Activated naive CD8-positive, alpha-beta T cell treated with anti-CD3 and anti-CD28 coated beads, Interleukin-2, amount 10 ng/mL, durations not matched to agents 7 days and 5 days (primary cell): ENCODE measurements at places on chromosomes 1 and 21. TPM values are rescaled to one million over a fixed set of nuclear protein-coding genes. Genes with fewer than 3 reads are reported as not detected.

- no peak overlapping the region for H3K4me3 ChIP-seq
- no peaks in the 10 kb centered on the region for H3K36me3 ChIP-seq
- no peak for DNase-seq
- no peaks in the 10 kb centered on the region for H3K4me1 ChIP-seq
These were observed 95.0 kb downstream of the SGIP1 start for GRCh38 chr1:66628926-66629325.

The CLDN17 gene
- not detected for total RNA-seq

The GPR161 gene
- 0.20 TPM for total RNA-seq

GRCh38 chr1:164735315-164736052, 176.5 kb downstream of the PBX1 start:
- no peak for DNase-seq
- no peak overlapping the region for H3K4me3 ChIP-seq
- no peak overlapping the region for H3K27ac ChIP-seq

The PRXL2B gene
- total RNA-seq: 37.3 TPM

DNA sequence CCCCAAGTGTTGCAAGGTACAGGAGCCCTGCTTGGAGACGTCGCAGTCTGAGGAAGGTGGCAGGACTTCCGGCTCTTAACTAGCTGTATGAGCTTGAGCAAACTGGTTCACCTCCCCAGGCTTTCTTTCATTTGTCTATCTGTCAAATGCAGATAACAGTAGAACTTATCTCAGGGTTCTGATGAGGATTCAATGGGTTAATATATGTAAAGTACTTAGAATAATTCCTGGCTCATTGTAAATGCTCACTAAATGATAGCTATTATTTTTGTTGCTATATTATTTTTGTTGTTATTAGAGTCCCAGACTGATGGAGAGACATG, 108.5 kb upstream of the IPO9 start:
- H3K36me3 ChIP-seq: no peaks in the 10 kb centered on the region
- H3K27ac ChIP-seq: no peak overlapping the region
- no peak for DNase-seq
- peaks cover 2% of the 10 kb centered on the region for H3K4me1 ChIP-seq

DNA sequence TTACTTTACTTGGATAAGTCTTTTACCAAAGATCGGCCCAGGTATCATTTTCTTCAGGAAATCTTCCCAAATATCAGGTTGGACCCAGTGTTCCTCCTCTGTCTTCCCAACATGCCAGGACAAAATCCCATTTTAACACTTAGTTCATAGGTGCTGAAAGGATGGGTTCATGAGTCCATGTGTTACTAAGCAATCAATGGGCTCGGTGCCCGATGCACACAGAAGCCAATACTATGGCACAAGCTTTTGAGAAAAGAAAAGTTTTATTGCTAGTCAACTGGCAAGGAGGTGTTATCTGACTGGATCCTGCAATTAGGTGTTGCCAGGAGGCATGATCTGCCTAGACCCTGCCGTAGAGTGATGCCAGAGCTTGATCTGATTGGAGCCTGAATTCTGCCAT, 133.3 kb upstream of the SLC44A3 start:
- H3K36me3 ChIP-seq: no peaks in the 10 kb centered on the region
- H3K4me3 ChIP-seq: no peak overlapping the region
- H3K27me3 ChIP-seq: peaks cover 24% of the 10 kb centered on the region
- no peaks in the 10 kb centered on the region for H3K4me1 ChIP-seq

DNA sequence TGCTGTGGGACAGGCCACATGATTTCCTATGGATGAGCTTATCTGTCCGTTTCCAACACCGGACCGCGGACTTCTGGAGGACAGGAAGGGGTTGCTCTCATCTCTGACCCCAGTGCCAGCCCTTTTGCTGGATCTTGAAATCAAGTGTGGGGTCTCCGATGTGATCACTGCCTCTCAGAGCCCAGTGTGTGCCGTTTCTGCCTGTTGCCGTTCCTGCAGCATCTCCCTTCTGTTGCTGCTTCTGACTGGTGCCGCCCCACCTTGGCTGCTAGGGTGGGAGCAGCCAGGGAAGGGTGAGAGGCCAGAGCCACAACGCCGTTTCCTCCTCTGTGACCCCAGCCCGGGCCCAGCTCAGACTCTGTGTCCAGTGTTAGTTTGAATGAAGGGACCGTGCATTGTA, 67.3 kb upstream of the WNT4 start:
- no peak overlapping the region for H3K27ac ChIP-seq
- no peak overlapping the region for H3K4me3 ChIP-seq
- no peaks in the 10 kb centered on the region for H3K36me3 ChIP-seq
- no peak for DNase-seq
- no peaks in the 10 kb centered on the region for H3K4me1 ChIP-seq
- peaks cover 59% of the 10 kb centered on the region for H3K27me3 ChIP-seq

- peak overlapping the region; percentile 88 for H3K27ac ChIP-seq
- peaks cover 59% of the 10 kb centered on the region for H3K4me1 ChIP-seq
- H3K4me3 ChIP-seq: peak overlapping the region; percentile 71
- peak; percentile 86 for DNase-seq
- no peaks in the 10 kb centered on the region for H3K27me3 ChIP-seq
- peaks cover 8% of the 10 kb centered on the region for H3K36me3 ChIP-seq
These were observed 165.3 kb downstream of the TOMM20 start for GRCh38 chr1:234963180-234963903.

- H3K4me1 ChIP-seq: peaks cover 2% of the 10 kb centered on the region
- H3K4me3 ChIP-seq: no peak overlapping the region
- no peak for DNase-seq
- no peaks in the 10 kb centered on the region for H3K27me3 ChIP-seq
- peaks cover 27% of the 10 kb centered on the region for H3K36me3 ChIP-seq
These were observed 19.1 kb downstream of the MRPL37 start for GRCh38 chr1:54218883-54219687.

GRCh38 chr1:9690440-9691107, 39.0 kb downstream of the PIK3CD start:
- H3K27ac ChIP-seq: peak overlapping the region; percentile 83
- no peaks in the 10 kb centered on the region for H3K27me3 ChIP-seq
- no peak for DNase-seq
- peak overlapping the region; percentile 95 for H3K4me3 ChIP-seq

DNA sequence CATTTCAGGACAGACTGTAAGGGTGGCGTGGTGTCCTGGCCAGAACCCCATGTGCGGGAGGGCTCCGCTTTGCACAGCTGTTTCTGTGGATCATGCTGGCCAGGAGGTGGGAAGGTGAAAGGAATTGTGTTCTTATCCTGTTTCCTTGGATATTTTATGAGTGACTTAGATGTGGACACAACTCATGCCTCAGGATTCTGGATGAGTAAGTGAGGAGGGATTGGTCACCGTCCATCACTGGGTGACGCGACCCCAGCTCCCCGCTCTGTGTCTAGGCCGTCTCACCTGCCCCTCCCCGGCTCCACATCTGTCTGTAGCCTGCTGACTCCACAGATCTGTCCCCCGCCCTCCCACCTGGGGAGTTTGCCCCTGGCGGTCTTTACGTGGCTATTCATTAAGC, 48.8 kb downstream of the PIK3CD start:
- H3K4me1 ChIP-seq: peaks cover 48% of the 10 kb centered on the region
- DNase-seq: no peak
- H3K27ac ChIP-seq: peak overlapping the region; percentile 15
- H3K27me3 ChIP-seq: no peaks in the 10 kb centered on the region
- no peak overlapping the region for H3K4me3 ChIP-seq

The PLPP3 gene
- 0.50 TPM for total RNA-seq

The LRRC53 gene
- total RNA-seq: not detected

The TENT5C gene
- total RNA-seq: 18.8 TPM

GRCh38 chr1:21921100-21921875, 15.8 kb downstream of the HSPG2 start:
- DNase-seq: no peak
- H3K4me1 ChIP-seq: no peaks in the 10 kb centered on the region
- H3K36me3 ChIP-seq: no peaks in the 10 kb centered on the region
- H3K27ac ChIP-seq: no peak overlapping the region
- peaks cover 2% of the 10 kb centered on the region for H3K27me3 ChIP-seq

DNA sequence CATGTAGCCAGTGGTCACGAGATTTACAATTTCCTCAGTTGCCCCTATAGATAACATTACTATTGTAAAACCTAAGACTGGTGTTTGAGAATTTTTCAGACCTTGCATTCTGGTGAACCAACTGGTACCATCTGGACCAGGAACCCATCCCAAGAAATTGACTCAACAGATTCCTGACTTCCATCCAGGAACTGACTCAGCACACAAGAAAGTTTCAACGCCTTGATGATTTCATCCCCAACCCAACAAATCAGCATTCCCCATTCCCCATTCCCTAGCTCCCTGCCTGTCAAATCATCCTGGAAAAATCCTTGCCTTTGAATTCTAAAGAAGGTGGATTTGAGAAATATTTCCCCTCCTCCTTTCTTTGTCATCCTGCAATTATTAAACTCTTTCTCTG, 529.8 kb upstream of the PRMT6 start:
- DNase-seq: no peak
- no peaks in the 10 kb centered on the region for H3K36me3 ChIP-seq
- H3K4me1 ChIP-seq: no peaks in the 10 kb centered on the region
- H3K27ac ChIP-seq: no peak overlapping the region

GRCh38 chr1:101025283-101025656, 314 bp downstream of the DPH5 start:
- H3K27ac ChIP-seq: peak overlapping the region; percentile 94
- H3K27me3 ChIP-seq: no peaks in the 10 kb centered on the region
- DNase-seq: peak; percentile 30
- H3K4me1 ChIP-seq: peaks cover 41% of the 10 kb centered on the region
- H3K4me3 ChIP-seq: peak overlapping the region; percentile 99
- H3K36me3 ChIP-seq: peaks cover 33% of the 10 kb centered on the region

DNA sequence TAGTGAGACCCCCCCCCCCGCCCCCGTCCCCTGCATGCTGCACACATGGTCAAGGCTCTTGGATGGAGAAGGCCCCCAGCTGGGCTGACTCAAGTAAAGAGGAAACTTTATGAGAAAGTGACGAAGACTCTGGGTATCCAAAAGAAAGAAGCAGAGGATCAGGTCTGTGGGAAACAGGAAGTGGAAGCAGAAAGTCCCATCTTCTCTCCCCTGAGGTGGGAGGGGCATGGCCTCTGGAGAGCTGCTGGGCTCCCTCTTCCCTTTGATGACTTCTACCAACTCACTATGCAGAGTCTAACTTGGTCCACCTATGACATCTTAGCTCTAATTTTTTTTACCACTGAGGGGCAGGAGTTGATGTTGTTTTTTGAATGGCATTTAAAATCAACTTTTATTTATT, 42.7 kb upstream of the LIN9 start:
- no peak overlapping the region for H3K4me3 ChIP-seq
- peaks cover 2% of the 10 kb centered on the region for H3K4me1 ChIP-seq
- no peak for DNase-seq
- no peaks in the 10 kb centered on the region for H3K27me3 ChIP-seq

The TMEM81 gene
- total RNA-seq: 4.0 TPM

The GUCA2B gene
- not detected for total RNA-seq

DNA sequence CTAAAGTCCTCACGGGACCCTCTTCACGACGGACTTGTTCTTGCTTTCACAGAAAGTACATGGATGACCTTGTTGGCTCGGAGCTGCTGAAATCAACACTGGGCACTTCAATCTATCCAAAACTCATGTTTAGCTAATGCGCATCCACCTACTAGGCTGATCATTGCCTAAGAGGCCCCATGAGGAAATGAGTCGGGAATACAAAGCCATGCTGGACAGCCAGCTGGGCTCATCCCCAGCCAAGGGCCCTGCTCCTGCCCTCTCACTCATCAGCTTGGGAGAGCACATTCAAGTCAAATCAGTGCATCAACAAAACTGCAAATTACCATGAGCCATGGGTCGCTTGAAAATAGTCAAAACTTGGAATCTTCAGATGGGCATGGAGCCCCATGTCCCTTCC, 14.8 kb upstream of the HEYL start:
- H3K27ac ChIP-seq: no peak overlapping the region
- no peak overlapping the region for H3K4me3 ChIP-seq
- peaks cover 14% of the 10 kb centered on the region for H3K4me1 ChIP-seq
- H3K36me3 ChIP-seq: no peaks in the 10 kb centered on the region

DNA sequence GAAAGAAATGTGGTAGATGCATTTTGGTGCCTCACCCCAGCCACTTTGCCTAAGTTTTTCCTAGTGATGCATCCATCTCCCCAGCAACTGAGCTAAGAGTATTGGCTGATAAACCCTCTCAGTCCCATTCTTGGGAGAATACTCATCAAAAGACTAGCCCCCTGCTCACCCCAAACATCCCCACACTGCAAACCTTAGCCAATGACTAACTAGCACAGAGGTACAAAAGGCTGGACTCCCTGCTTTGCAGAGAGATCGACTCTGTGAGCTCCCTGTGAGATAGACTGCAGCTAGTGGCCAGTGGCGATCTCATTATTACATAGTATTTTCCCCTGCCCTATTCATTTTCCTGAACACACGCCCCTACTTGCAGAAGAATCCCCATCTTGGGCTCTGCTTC, 155.3 kb downstream of the HHIPL2 start:
- H3K4me3 ChIP-seq: no peak overlapping the region
- no peak overlapping the region for H3K27ac ChIP-seq

DNA sequence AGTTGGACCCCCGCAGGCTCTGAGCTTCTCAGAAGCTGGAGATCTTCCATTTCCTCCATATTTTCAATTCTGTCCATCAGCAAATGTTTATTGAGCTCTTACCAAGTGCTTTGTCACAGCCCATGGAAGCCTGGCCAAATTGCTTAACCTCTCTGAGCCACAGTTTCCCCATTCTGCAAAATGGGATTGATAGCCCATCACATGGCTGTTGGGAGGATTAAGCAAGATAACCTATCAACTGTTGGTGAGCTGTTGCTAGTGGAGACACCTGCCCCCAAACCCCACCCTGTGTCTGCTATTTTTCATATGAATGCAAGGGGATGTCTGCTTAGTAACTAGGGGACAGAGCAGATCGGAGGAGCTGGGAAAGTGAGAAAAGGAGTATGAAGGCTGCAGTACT, 38.3 kb downstream of the CD34 start:
- no peak for DNase-seq
- H3K36me3 ChIP-seq: no peaks in the 10 kb centered on the region
- peak overlapping the region; percentile 73 for H3K4me3 ChIP-seq

- DNase-seq: no peak
- H3K27me3 ChIP-seq: peaks cover 7% of the 10 kb centered on the region
- no peaks in the 10 kb centered on the region for H3K36me3 ChIP-seq
- peaks cover 18% of the 10 kb centered on the region for H3K4me1 ChIP-seq
- no peak overlapping the region for H3K27ac ChIP-seq
These were observed 6.8 kb upstream of the ERO1B start for GRCh38 chr1:236288620-236288976.

- peaks cover 3% of the 10 kb centered on the region for H3K4me1 ChIP-seq
- H3K36me3 ChIP-seq: no peaks in the 10 kb centered on the region
- peaks cover 11% of the 10 kb centered on the region for H3K27me3 ChIP-seq
These were observed 36.6 kb downstream of the DMRTB1 start for GRCh38 chr1:53495633-53496345.

DNA sequence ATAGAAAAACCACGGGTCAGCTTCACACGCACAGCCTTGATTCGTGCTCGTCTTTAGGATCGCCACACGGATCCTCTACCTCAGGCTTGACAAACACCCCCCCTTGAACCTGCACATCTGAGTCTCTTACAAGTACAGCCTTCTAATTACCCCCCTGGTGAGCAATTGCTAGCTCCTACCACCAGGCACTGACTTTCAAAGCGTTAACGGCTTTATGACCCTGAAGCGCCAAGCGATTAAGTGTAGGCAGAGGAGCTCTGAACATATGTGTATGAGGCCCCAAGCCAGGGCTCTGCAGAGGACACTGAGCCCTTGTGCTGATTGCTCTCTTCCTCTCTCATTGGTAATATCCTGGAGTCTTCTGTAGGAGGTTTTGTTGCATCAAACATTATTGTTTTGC, 55.7 kb upstream of the EPHA8 start:
- DNase-seq: no peak
- no peak overlapping the region for H3K27ac ChIP-seq
- no peaks in the 10 kb centered on the region for H3K27me3 ChIP-seq

The TNFAIP8L2 gene
- 23.7 TPM for total RNA-seq
